ENCODE measurements at places on chromosomes 2 and 18.
A peak's percentile ranks its signal among the peaks of the same experiment; 100 is the strongest.

DNA sequence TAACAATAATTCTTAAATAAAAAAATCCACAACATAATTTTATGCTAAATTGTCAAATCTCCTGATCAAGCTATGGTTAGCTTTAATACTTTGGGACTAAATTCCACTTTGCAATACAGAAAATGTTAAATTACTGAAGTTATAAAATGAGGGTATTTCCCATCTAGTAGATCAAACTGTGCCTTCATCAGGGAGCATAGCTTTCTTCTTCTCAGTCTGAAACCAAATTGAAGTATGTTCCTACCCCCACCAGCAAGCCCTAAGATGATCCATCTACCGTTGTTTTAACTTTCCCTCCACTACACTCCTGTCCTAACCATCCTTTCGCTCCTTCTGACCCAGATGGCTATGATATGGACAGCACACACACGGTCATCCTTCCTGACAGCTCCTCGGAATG is 24.4 kb upstream of the STK17B start:
- no peak for DNase-seq

- DNase-seq: no peak
Observed at GRCh38 chr2:184305105-184305504, 293.2 kb upstream of the ZNF804A start.

DNA sequence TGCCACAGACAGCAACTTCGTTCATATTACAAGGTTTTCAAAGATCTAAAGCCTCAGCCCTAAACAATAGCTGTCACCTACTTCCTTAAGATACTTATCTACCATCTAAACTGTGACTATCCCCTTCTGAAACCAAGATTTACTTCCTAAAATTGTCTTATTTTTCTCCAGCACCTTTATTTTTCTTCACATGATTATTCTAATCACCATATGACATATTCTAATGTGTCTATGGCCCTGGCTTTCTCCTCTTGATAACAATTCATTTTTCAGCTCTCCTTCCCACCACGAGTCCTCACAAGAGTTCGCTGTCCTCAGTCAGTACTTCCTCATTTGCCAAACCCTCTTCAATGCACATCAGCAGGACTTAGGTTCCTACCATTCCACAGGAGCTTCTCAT is 53.9 kb downstream of the RTTN start:
- no peak for DNase-seq

DNA sequence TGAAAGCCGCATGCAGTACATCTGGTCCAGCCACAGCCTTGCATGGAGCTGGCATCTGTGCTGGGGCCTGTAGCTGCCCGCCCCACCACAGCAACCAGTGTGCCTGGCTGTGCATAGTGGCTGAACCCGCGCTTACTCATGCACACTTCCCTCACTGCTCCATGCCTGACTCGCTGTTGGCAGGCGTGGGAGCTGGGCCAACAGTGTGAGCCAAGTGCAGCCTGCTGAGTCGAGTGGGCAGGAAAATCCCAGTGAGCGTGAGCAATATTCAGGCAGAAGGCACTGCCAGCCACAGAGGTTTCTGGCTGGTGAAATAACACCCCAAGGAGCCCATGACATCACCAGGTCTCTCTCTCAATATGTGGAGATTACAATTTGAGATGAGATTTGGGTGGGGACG is 1674.1 kb upstream of the TMEFF2 start:
- DNase-seq: no peak

DNA sequence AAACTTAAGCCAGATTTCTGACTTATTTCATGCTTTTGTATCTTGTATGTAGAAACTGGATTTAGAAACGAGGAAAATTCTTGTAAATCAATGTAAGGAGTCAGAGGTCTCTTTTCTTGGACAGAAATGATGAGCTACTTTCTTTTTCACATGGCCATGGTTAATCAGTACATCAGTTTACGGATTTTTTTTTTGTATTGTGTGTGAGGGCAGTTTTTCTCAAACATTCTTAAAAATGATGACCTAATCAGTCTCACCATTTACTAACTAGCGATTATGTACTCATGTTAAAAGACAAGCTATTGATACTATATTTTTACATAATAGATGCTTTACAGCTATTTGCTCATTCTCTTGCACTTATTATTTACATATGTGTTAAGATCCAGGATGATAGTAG is 165.2 kb upstream of the DOCK10 start:
- DNase-seq: no peak

GRCh38 chr18:28269750-28270149 is 92.8 kb upstream of the CDH2 start:
- no peak for DNase-seq

DNA sequence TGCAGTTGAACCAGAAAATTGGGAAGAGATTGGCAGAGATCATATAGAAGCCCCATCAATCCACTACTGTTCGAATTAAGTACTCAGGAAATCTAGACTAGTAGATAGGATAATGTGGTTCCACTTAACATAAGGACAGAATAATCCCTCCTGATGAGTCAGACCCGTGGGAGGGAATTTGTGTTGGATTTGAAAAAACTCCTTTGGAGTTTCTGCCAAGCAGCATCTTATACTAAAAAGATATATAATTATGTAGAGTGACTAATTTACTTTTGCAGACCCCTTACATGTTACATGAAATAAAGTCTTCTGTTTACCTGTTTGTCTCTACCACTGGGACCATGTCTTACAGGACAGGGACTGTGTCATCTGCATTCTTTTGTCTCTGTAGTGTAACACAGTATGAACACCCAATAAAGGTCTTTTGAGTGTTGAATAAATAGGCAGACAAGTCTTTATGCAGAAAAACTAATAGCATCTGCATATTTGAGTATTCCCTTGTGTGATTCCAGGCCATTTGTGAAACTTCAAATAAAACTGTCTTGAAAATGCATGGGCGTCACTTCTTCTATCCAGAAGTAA is 122.6 kb upstream of the DNAJC10 start:
- DNase-seq: no peak

DNA sequence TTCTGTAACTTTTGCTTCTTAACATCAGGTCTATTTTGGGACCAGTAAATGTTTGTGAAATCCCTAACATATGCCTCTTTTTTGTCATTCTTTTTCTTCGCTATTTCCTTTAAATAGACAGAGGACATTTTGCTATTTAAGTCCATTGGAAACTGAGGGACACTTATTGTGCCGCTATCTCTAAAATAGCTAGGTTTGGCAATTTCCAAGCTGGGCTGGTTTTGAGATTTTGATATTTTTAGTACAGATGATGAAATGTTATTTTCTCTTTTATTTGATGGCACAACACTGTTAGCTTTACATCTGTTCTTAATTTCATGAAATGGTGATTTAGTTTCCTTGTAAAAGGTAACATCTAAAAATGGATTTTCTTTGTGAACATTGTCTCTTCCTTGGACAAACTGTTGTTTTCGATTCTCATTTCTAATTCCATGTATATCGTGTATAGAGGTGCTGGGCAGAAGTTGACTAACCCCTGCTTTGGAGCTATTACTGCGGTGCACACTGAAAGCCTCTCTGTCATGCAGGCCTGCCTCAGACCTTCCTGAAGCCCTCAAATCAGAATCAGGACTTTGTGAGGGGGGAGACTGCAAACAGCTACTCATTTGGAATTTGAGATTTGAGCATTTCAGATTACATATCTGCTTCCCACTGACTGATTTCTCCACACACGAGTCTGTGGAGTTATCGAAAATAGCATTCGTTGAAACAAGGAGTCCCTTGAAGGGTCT is 594 bp downstream of the RAD51AP2 start:
- DNase-seq: no peak

- DNase-seq: no peak
Observed at GRCh38 chr2:153388246-153388645, 90.3 kb downstream of the RPRM start.

DNA sequence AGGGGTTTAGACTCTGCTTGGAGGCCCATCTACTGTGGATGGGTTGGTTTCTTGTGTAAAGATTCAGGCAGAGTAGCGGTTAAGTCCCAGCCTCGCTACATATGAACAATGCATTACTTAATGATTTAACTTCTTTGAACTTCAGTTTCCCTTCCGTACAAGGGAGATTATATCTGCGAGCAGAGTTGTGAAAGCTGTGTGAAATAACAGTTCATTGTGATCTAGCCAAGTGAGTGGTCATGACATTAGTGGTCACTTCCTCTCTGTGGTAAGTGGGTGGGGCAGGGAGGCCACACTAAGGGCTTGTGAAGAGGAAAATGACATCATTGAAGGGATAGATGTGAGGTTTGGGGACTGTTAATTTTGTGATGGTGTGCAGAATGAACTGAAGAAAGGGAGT is 14.1 kb upstream of the MEX3C start:
- peak; percentile 67 for DNase-seq

- DNase-seq: no peak
Observed at GRCh38 chr2:96622544-96622943, 15.6 kb downstream of the KANSL3 start.

- peak; percentile 70 for DNase-seq
Observed at GRCh38 chr2:126655500-126656430, at the start of gene GYPC. TSS of gene GYPC (plus strand) at chr2:126656158. CDS start at chr2:126656264, 106 bp downstream.

GRCh38 chr2:204332706-204333105 is 212.6 kb upstream of the PARD3B start:
- DNase-seq: no peak

GRCh38 chr2:132646540-132647108 is 23.4 kb downstream of the LYPD1 start:
- DNase-seq: no peak

DNA sequence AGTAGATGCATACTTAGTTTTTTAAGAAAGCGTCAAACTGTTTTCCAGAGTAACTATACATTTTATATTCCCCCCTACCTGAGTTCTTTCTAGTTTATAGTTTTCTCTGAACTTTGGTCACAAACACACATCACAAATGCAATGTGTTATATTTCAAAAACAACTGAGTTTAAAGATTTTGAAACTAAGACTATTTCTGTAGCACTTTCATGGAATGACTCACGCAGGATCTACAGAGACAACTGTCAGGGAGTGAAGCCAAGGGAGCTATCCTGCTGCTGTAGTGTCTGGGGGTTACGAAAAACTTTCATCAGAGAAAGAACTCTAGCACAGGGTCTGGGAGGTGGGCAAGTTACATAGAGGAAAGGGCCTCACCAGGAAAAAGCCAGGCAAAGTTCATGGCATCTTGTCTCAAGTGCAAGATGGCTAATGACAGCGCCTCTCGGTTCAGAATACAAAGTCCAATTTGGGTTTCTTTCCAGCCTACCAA is 66.8 kb downstream of the UXS1 start:
- no peak for DNase-seq

GRCh38 chr18:32707147-32707546 is 65.7 kb downstream of the KLHL14 start:
- DNase-seq: no peak
